ENCODE measurements at places on chromosomes 1 and 21.

- DNase-seq: no peak
These were observed 70.7 kb downstream of the KCNJ6 start for GRCh38 chr21:37845535-37845934.

GRCh38 chr21:26406526-26406925 is 166.6 kb downstream of the CYYR1 start:
- DNase-seq: no peak

DNA sequence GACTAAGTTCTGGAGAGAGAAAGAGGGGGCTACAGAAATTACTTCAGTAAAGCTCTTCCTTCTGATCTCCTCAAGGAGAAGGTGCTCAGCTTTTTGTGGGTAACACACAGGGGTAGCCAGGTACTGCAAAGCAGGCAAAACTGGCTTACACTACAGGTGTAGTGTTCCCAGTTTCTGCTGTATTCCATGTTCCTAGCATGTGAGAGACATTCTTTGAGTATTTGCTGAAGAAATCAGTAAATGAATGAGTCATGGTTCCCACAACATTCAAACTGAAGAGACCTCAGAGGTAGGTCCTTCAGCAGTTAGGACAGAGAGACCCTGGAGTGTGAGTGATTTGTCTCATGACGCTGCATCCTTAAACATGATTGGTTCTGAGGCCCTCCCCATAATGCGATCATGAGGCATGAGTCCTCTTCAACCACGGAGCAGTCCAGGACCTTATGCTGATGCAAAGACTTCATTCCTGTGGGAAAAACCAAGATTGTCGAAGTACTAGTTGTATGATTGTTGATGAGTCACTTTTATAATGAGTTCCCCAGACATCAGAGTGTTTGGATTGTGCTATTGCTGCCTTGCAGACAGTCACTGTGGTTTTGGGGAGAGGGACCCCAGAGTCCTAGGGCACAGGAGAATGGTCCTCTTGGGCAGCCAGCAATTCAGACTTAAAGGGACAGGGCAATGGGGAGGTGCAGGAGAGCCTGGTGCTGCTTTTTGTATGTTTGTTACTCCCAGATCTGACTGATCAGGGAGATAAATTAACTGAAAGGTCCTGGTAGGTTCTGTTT is 2.7 kb upstream of the OR10J4 start:
- no peak for DNase-seq

- DNase-seq: peak; percentile 64
These were observed 591 bp downstream of the KCTD3 start for GRCh38 chr1:215567491-215568298.

- no peak for DNase-seq
These were observed 16.0 kb downstream of the COL9A2 start for GRCh38 chr1:40301066-40301465.

GRCh38 chr1:174815036-174815435 is 184.7 kb upstream of the CACYBP start:
- DNase-seq: no peak

DNA sequence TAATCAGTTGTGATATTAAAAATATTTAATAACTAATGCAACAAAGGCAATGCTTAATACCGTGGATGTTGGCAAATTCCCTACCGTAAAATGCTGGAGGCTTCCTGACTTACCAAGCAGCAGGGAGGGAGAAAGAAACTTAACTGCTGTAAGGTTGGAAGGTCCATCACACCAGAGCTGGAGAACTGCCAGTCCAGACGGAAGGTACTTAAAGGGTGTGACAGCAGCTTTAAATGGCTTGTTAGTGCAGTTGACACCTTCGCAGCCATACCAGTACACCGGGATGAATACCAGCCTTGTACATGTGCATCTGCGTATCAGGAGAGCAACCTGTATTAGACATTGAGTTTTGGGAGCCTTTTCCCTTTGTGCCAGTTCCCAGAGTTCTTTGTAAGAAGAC is 269.5 kb upstream of the NCAM2 start:
- DNase-seq: no peak

GRCh38 chr1:206521694-206522402 is 14.5 kb downstream of the RASSF5 start:
- no peak for DNase-seq

DNA sequence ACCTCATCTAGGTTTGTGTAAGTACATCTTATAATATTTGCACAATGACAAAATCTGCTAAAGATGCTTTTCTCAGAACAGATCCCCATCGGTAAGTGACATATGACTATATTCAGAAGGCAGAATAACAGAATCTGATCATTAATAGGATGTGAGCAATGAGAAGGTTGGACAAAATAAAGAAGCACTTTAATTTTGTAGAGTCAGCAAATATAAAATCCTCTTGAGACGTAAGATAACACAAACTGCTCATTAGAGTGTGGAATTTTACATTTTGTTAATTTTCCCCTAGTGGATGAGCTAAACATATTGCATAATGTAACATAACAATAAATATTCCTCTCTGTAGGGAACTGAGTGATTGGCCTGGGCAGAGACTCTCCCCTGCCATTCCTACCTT is 658.4 kb upstream of the ZP4 start:
- no peak for DNase-seq

DNA sequence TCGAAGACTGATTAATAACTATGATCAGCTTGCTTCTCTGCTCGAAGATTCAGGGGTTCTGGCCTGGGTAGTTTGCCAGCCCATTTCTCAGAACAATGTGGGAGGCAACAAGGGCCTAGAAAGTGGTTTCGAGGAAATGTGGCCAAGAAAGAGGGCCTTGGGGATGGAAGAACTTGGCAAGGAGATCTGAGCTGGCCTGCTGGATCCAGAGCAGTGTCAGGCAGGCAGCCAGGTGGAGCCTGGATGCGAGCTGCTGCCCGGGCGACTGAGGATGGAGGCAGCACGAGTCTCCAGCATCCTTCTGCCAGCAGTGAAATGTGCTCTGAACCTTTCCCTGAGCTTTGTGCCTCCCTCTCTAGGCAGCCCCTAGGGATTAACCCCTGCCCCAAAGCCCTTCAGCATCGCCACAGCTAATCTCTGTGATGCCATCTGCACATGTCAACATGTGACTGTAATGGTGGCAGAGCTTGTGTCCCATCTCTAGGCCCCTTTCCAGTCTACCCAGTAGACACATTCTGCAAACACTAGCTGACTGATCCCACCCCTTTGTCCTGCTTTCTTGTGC is 61.0 kb upstream of the NEK2 start:
- DNase-seq: no peak

- DNase-seq: no peak
These were observed 59.7 kb downstream of the ALPL start for GRCh38 chr1:21568809-21569385.

DNA sequence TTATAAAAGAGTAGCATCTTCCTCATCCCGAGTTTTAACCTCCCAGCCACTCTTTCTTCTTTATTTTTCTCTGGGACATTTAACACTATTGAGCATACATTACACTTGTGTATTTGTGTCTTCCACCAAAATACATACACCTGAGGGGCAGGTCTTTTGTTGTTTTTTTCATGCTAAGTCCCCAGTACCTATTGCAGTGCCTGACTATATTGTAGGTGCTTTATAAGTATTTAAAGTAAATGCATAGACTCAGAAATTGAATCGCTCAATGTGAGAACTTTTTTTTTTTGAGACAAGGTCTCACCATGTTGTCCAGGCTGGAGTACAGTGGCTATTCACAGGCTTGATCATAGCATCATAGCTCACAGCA is 7.8 kb upstream of the SEMA4A start:
- DNase-seq: no peak

- DNase-seq: no peak
These were observed 104.7 kb downstream of the CAMTA1 start for GRCh38 chr1:6889875-6890480.

- DNase-seq: peak; percentile 33
These were observed 639.5 kb downstream of the MATN1 start for GRCh38 chr1:30083800-30084464.

GRCh38 chr21:19489930-19490329 is 1086.3 kb upstream of the TMPRSS15 start:
- no peak for DNase-seq

GRCh38 chr1:248817065-248817464 is 8.7 kb downstream of the SH3BP5L start:
- DNase-seq: no peak

DNA sequence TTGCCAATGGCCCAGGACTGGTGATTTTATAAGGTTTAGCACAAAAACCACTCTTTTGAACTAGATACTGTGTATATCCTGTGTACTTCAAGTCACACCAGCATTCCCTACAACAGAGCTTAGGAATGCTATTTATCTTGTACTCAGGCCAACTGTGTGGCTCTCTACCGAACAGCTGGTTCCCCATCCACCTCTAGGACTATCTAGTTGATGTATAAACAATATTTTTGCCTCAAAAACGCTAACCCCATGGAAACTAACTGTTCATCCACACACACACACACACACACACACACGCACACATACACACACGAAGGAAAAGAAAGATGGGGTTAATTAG is 28.7 kb upstream of the SLC45A3 start:
- no peak for DNase-seq

Data from frontal cortex (tissue), 4 donors.